ENCODE measurements at places on chromosomes 6 and 20.

DNA sequence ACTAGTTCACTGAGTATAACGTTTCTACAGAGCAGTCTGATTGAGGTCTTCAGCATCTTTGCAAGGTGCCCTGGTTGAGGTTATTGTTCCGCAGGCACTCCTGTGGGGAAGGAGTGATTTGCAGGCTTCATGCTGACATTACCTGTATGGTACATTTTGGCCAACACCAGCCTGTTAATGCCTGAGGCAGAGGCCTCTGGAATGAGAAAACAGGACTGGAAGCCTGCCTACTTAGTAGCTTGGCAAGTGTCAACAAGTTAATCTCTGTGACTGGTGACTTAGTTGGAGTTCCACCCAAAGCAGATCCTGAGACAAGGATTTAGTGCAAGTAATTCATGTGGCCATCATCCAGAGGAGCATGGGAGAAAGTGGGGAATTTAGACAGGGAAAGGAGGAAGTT is 24.6 kb downstream of the MAS1 start:
- no peak for DNase-seq

GRCh38 chr6:6701864-6702263 is 113.3 kb downstream of the LY86 start:
- no peak for DNase-seq

DNA sequence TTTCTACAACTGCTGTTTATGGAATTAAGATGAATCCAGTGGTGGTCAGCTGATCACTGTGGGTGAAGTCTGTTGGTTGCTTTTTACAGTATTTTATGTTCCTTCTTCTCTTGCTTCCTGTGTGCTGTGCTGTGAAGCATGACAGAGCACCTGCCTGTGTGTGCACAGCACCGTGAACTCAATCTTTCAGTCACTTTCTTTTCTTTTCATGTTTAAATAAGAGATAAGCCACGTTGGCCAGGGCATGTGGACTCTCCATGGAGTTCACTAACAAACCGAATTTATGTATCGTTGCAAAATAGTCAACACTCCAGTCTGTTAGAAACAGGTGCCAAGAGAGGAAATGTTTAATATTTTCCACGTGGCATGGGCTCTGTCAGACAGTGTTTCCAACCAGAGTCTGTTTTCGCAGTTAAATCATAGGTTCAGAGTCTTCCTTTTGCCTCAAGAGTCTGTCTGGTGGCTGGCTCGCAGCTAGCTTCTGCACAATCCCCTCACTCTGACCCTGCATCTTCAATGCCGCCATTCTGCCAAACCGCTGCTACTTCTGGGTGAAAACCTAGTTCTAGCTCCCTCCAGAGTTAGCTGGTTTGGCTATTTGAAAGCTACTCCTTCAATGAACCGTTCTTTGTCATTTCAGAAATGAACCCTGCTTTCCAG is 73.2 kb downstream of the QRSL1 start:
- no peak for DNase-seq

GRCh38 chr20:363319-364078 is 16.6 kb downstream of the NRSN2 start:
- DNase-seq, result no peak
